A172 (cell line): ENCODE measurements at places on chromosomes 2 and 18.
A peak's percentile ranks its signal among the peaks of the same experiment; 100 is the strongest.

DNA sequence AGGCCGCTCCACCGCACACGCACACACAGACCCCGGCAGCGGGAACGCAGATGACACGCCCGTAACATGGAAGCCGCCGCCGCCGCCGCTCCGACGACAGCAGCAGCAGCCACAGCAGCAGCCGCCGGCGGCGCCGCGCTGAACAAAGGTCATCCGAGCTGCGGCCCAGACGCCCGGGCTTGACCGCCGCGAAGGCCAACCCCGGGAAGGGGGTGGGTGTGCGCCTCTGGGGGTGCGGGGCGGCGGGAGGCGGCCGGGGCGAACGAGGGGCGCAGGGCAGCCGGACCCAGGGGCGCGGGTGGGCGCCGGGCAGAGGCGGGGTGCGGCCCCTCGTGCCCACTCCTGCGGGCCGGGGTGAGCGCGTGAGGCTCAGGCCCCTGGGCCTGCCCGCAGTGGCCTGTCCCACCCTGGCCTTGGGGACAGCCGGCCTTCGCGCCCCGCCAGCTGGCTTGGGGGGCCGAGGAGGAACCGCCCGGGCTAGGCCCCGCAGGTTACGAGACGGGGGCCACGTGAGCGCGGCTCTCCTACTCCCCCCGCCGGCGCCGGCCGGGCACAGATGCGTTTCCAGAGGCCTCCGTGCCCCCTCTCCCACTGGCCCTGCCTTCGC lies 1.0 kb upstream of the ZNF532 start:
- no peak for DNase-seq

DNA sequence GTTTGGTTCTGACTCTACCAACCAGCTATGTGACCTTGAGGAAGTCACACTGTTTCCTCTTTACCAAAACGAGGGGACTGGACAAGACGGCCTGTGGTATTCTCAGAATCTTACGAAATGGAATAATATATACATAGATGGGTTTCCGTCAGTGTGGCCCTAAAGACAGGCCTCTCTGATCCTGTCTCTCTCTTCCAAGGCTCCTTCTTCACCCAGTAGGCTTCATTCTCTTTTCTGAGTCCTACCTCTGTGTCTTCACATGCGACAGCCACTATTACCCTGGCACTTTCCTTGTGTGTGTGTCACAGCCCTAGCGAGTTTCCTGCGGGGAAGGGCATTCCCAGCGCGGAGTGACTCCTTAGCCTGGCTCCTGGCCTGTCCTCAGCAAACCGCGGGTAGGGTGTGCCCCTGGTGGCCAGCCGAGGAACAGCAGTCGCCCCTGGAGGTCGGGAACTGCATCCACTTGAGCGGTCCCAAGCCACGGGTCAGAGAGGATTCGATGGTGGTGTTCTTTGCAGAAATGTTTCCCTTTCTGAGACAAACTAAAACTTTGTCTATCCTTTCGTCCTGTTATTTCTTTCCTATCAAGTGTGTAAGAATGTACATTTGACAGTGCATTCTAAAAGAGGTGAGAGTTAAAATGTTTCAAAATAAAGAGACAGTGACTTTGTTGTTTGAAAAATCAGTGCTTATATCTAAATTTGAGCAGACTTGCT lies 63.3 kb downstream of the RAB31 start:
- DNase-seq: peak; percentile 67

DNA sequence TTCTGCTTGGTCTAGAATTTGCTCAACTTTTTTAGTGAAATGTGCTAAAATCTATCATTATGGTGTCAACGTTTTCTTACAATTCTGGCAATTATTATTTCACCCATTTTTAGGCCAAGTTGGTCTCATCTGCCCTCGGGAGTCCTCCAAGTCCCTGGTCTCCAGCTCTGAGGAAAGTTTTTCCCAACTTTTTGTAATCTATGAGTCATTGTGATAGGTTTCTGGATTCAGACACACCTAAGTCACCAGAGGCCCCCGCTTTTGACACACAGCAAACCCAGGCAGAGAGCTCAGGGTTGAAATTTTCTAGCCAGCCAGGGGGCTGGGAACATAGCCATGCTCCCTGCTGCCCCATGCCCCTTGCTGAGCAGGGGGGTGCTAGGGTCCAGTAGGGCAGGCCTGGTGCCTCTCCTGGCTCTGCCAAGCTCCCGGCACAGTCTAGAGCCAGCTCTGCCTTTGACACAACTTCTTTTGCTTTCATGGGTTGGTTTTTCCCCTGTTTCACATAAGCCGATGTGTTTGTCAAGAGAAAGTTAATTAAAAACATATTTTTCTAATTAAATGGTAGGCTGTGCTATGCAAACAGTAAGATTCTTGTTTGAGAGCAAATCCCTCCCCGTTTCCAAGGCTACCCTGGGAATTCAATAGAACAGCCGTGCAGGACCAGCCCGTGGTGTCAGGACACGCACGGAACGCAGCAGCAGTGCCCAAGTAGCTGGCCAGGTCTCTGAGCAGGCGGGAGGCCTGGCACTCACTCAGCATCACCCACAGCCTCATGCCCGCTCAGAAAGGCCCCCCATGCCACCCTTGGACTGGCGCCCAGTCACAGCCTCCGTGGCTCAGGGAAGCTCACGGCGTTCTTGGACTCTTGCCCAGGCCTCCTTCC lies 25.5 kb upstream of the SNED1 start:
- DNase-seq: no peak

DNA sequence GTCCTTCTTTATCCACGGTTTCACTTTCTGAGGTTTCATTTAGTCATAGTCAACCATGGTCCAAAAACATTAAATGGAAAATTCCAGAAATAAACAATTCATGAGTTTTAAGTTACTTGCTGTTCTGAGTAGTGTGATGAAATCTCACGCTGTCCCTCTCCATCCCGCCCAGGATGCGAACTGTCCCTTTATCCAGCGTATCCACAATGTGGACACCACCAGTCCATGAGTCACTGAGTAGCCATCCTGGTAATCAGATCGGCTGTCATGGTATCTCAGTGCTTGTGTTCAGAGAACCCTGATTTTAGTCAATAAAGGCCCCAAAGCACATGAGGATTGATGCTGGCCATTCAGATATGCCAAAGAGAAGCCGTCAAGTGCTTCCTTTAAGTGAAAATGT lies 3.7 kb downstream of the SP140L start:
- peak; percentile 54 for DNase-seq

GRCh38 chr2:26583381-26583911 lies 57.7 kb downstream of the CIB4 start:
- no peak for DNase-seq

GRCh38 chr2:64214281-64215115 lies 70.3 kb upstream of the PELI1 start:
- DNase-seq: peak; percentile 19
